ENCODE measurements at places on chromosomes 6 and 20.
A peak's percentile ranks its signal among the peaks of the same experiment; 100 is the strongest.

GRCh38 chr6:20751293-20751935 lies 217.2 kb downstream of the CDKAL1 start:
- no peak for DNase-seq

DNA sequence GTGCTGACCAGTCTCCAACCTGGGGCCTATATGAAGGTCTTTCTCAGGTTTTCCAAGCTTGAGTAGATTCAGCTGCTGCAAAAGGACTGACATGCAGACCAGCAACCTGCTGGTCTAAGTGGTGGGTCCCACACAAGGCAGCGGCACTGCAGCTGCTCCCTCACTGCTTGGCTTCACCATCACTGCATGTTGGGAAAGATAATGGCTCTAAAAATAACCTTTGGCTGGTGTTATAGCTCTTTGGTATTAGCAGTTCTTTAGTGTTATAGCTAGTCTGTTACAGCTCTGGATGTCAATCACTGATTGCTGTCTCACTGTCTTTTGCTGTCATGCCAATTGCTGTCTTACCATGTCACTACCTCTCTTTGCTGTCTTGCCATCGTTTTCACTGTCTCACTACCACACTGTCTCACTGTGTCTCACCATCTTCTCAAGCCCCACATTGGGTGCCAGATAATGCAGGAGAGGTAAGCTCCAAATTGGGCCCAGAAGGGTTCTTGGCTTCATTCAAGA lies 726.4 kb downstream of the TENT5A start:
- no peak for DNase-seq

DNA sequence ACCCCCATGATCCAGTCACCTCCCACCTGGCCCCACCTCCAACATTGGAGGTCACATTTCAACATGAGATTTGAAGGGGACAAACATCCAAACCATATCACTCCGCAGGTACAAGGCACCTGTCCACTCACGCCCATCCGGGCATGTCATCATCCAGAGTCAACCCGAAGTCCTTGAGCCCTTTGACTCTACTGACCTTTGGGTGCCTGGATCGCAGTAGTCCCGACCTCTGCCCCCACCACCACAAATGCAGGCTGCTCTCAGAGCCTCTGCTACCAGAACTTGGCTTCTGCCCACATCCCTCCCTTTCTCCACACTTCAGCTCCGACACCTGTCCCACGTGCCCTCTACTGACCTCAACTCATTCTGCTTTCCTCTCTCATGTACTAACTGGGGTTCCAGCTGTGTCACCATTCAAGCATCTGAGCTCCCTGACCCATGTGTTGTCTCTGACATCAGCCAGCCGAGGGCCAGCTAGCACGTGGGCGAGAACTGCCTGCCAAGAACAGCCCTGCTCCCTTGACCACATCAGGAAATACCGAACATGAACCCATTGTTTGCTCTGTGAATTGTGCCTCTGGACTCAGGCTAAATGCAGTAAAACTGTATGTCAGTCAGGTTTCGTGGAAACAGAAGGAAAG lies 498.3 kb upstream of the SULF2 start:
- DNase-seq, result peak; percentile 86

DNA sequence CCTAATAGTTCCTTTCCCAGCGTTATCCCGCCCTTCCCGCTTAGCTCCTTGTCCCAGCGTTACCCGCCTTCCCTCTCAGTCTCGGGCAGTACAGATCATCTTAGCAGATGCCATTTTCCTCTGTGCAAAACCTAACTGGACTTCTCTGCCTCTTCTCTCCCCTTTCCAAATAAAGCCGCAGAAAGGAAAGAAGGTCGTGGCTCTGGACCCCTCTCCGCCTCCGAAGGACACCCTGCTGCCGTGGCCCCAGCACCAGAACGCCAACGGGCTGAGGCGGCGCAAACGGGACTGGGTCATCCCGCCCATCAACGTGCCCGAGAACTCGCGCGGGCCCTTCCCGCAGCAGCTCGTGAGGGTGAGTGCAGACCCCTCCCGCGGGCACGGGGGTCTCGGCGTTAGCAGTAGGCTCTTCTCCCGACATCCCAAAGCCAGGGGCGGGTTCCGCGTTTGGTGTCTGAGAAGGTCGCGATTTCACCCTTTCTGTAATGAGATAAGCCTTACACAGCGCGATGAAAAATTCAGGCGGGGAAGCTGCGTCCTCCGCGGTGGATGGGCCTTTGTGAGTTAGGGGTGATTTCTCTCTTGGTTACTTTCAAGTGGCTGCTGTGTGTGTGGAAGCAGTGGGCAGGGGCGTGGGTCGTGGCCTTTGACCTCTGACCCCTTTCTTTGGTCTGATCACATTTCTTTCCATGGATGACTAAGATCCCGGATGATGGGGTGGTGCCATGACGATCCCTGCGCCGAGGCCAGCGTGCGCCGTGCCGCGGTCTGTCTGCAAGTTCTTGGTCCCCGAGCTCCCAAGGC lies 292.7 kb downstream of the TAF4 start:
- DNase-seq, result no peak

- no peak for DNase-seq
Measured at GRCh38 chr6:157753291-157753690, 69.8 kb upstream of the SNX9 start.

All from RWPE1 (cell line).